Upper lobe of left lung (tissue), 6 donors: ENCODE measurements at places on chromosomes 3 and 15.

DNA sequence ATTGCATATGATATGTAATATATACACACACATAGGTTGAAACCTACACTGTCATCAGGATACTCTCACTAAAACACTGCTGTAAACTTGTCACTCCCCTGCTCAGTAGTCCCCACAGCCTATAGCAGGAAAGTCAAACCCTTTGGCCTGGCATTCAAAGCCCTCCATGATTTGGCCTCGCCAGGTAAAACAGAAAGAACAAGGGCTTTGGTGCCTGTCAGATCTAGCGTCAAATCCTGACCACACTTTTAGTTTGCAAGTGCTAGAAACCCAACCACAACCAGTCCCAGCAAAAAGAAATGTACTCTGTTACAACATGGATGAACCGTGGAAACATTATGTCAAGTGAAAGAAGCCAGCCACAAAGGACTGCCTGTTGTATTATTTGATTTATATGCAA, 11.4 kb downstream of the CRABP1 start:
- no peaks in the 10 kb centered on the region for H3K4me1 ChIP-seq
- no peaks in the 10 kb centered on the region for H3K36me3 ChIP-seq
- no peak for DNase-seq

- peaks cover 39% of the 10 kb centered on the region for H3K36me3 ChIP-seq
- H3K27me3 ChIP-seq, result no peaks in the 10 kb centered on the region
- H3K4me3 ChIP-seq, result no peak overlapping the region
- DNase-seq, result no peak
- no peaks in the 10 kb centered on the region for H3K4me1 ChIP-seq
Observed at GRCh38 chr3:183988216-183988790, 29.4 kb downstream of the ABCC5 start.

DNA sequence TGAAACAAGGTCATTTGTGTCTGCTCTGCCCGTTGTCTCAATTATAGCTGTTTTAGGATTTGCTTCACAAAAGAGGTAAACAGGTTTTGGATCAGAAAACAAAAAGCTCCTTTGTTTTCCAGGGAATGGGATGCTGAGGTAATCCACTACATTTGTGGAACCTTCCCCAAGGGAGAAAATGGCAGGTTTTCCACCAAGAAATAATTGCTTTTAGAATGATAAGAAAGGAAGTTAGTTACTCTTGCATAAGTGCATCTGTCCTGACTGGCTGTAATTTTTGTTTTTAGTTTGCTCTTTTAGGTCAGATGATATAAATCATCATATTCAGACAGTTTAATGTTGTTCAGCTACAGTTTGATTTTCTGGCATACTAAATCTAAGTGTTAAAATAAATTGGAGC, 198.5 kb upstream of the COL8A1 start:
- H3K27me3 ChIP-seq, result no peaks in the 10 kb centered on the region
- no peak overlapping the region for H3K27ac ChIP-seq
- no peak for DNase-seq
- no peaks in the 10 kb centered on the region for H3K36me3 ChIP-seq
- no peaks in the 10 kb centered on the region for H3K4me1 ChIP-seq

GRCh38 chr15:84659904-84660781, 2.1 kb upstream of the NMB start:
- no peak overlapping the region for H3K27ac ChIP-seq
- no peaks in the 10 kb centered on the region for H3K36me3 ChIP-seq
- no peaks in the 10 kb centered on the region for H3K27me3 ChIP-seq
- H3K4me1 ChIP-seq, result peaks cover 11% of the 10 kb centered on the region
- H3K4me3 ChIP-seq, result no peak overlapping the region

GRCh38 chr15:53034767-53035245, 244.7 kb upstream of the ONECUT1 start:
- no peak overlapping the region for H3K27ac ChIP-seq
- no peak overlapping the region for H3K4me3 ChIP-seq
- no peaks in the 10 kb centered on the region for H3K27me3 ChIP-seq
- no peaks in the 10 kb centered on the region for H3K4me1 ChIP-seq

DNA sequence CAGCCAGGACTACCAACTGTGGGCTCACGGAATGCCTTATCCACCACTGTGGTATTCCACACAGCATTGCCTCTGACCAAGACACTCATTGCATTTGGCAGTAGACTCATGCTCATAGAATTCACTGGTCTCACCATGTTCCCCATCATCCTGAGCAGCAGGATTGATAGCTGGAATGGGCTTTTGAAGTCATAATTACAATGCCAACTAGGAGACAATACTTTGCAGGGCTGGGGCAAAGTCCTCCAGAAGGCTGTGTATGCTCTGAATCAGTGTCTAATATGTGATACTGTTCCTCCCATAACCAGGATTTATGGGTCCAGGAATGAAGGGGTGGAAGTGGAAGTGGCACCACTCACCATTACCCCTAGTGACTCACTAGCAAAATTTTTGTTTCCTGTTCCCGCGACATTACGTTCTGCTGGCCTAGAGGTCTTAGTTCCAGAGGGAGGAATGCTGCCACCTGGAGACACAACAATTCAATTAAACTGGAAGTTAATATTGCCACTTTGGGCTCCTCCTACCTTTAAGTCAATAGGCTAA, 58.6 kb upstream of the CCDC80 start:
- H3K27me3 ChIP-seq, result no peaks in the 10 kb centered on the region
- no peak for DNase-seq
- no peak overlapping the region for H3K27ac ChIP-seq
- H3K36me3 ChIP-seq, result no peaks in the 10 kb centered on the region

GRCh38 chr15:86797135-86797534, 717.5 kb downstream of the AGBL1 start:
- DNase-seq, result no peak
- no peak overlapping the region for H3K4me3 ChIP-seq
- H3K27ac ChIP-seq, result no peak overlapping the region
- H3K36me3 ChIP-seq, result no peaks in the 10 kb centered on the region
- no peaks in the 10 kb centered on the region for H3K27me3 ChIP-seq

- H3K36me3 ChIP-seq, result no peaks in the 10 kb centered on the region
- no peak overlapping the region for H3K27ac ChIP-seq
- H3K4me3 ChIP-seq, result no peak overlapping the region
Observed at GRCh38 chr3:72489901-72490300, 358.3 kb downstream of the SHQ1 start.

DNA sequence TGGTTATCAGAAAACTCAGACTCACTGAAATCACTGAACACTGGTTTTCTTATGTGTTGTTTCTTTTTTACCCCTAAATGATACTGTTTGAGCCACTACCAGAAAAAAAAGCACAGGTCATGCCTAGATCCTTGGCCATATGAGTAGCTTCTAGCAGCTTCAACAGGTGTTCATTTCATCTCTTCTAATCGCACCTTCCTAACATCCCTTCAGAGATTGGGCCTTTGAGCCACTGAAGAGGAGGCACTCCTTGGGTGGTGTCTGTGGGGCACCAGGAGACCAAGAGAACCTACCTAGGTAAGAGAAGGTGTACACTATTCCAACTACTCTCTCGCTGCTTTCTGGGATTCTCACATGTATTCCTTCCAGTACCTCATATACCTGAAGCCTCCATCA, 2.5 kb downstream of the HEG1 start:
- no peak for DNase-seq
- H3K27ac ChIP-seq, result peak overlapping the region; percentile 91
- H3K27me3 ChIP-seq, result no peaks in the 10 kb centered on the region
- peak overlapping the region; percentile 77 for H3K4me3 ChIP-seq
- no peaks in the 10 kb centered on the region for H3K36me3 ChIP-seq

DNA sequence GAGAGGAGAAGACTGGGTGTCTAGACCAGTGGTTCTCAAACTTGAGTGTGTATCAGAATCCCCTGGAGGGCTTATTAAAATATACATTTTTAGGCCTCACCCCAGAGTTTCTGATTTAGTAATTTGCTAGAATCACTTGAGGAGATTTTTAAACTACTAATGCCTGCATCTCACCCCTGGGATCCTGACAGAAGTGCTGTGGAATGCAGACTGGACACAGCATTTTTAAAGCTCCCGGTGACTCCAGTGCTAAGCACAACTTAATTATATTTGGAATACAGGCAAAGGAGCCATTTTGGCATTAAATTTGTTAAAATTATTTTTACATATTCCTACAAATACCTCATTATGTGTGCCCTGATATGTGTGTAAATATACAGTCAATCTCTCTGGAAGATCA, 26.7 kb upstream of the COL6A6 start:
- H3K27ac ChIP-seq, result no peak overlapping the region
- H3K27me3 ChIP-seq, result no peaks in the 10 kb centered on the region
- DNase-seq, result no peak
- H3K4me1 ChIP-seq, result no peaks in the 10 kb centered on the region
- no peak overlapping the region for H3K4me3 ChIP-seq

DNA sequence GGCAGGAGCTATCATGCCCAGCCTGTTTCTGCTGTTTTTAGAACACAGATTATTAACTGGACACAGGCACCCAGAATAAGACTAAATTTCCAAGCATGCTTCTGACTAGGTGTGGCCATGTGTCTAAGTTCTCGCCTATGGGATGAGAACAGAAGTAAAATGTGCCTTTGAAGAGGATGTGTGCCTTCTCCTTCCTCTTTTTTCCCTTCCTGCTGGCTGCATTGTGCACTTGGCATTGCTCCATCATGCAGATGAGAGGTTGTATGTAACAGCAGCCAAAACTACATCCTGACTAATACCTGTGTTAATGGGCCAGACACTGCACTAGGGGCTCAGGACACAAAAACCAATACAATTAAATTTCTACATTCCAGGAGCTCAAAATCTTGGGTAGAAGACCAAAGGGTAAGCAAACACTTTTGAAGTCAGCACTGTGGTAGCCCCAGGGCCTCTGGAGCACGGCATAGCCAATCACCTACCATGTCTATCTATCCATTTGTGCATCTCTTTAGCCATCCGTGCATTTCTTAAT, 40.9 kb upstream of the RNU6-1 start:
- DNase-seq, result no peak
- no peaks in the 10 kb centered on the region for H3K27me3 ChIP-seq
- H3K4me1 ChIP-seq, result peaks cover 14% of the 10 kb centered on the region

DNA sequence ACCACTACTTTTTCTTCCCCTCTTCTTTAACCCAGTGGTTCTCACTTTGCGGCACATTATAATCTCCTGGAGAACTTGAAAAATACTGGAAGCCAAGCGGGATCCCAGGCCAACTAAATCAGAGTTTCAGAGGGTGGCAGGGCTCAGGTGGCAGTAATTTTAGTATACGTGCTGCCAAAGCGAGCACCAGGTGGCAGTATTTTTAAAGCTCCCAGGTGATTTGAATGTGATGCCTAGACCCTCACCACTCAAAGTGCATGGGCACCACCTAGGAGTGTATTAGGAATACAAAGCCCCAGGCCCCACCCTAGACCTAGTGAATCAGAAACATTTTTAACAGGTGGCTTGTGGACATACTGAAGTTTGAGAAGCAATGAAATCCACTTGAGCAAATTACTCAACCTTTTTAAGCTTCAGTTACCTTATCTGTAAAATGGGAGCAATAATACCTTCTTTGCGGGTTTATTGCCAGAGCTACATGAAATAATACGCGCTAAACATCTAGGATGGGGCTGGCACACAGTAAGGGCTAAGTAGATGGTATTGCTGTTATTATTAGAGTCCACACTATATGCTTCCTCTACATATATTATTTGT, 8.3 kb downstream of the B3GALNT1 start:
- no peaks in the 10 kb centered on the region for H3K27me3 ChIP-seq
- no peak overlapping the region for H3K27ac ChIP-seq
- no peaks in the 10 kb centered on the region for H3K4me1 ChIP-seq

DNA sequence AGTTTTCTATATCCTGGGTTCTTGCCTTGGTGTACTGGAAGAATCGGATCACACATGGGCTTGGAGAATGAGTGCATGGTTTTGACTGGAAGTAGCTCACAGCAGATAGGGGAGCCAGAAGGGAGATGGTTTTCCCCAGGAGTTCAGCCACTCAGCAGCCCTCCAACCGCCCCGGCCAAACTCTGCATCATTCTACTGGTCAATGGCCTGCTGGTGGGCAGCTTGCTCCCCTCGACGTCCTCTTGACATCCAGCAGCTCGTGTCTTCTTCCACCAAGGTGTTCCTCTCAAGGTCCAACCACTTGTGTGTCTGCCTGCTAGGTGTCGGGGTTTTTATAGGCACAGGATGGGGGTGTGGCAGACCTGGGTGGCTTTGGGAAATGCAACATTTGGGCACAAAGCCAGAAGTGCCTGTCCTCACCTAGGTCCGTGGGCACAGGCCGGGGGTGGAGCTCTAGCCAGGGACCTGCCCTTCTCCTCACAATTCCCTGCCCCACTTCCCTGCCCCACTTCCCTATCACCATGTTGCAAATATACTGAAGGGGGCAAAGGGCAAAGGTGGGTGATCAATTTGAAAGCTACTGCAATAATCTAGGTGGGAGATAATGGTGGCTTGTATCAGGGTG, 3.0 kb upstream of the GTPBP8 start:
- H3K4me1 ChIP-seq, result peaks cover 12% of the 10 kb centered on the region
- H3K4me3 ChIP-seq, result no peak overlapping the region
- no peak overlapping the region for H3K27ac ChIP-seq
- H3K27me3 ChIP-seq, result no peaks in the 10 kb centered on the region

DNA sequence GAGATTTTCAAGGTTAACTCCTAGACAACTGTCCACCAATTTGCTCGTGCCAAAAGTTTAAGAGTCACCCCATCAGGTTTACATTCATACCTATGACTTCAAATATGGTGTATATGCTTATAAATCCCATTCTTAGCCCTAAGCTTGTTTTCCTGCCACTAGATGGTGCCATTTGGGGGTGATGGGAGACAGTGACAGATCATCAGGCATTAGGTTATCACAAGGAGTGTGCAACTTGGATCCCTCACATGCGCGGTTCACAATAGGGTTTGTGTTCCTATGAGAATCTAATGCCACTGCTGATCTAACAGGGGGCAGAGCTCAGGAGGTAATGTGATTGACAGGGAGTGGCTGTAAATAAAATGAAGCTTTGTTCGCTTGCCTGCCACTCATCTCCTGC, 182.7 kb downstream of the CNTN6 start:
- H3K27ac ChIP-seq, result no peak overlapping the region
- no peaks in the 10 kb centered on the region for H3K36me3 ChIP-seq
- no peak overlapping the region for H3K4me3 ChIP-seq
- H3K27me3 ChIP-seq, result no peaks in the 10 kb centered on the region

- no peaks in the 10 kb centered on the region for H3K36me3 ChIP-seq
- H3K27ac ChIP-seq, result no peak overlapping the region
- H3K4me1 ChIP-seq, result no peaks in the 10 kb centered on the region
- DNase-seq, result no peak
- H3K4me3 ChIP-seq, result no peak overlapping the region
Observed at GRCh38 chr3:179174316-179174715, 26.2 kb downstream of the PIK3CA start.

GRCh38 chr3:143755978-143756377, 92.3 kb downstream of the SLC9A9 start:
- H3K4me3 ChIP-seq, result no peak overlapping the region
- H3K27ac ChIP-seq, result no peak overlapping the region
- no peaks in the 10 kb centered on the region for H3K36me3 ChIP-seq
- no peak for DNase-seq
- H3K4me1 ChIP-seq, result peaks cover 10% of the 10 kb centered on the region
